ENCODE measurements at places on chromosomes 2 and 18.

GRCh38 chr2:236943841-236944513 is 141.7 kb upstream of the COPS8 start:
- DNase-seq, result no peak

GRCh38 chr2:109290887-109291643 is 162.1 kb downstream of the SH3RF3 start:
- DNase-seq, result no peak

GRCh38 chr18:74436158-74436769 is 20.8 kb downstream of the DIPK1C start:
- DNase-seq, result no peak

DNA sequence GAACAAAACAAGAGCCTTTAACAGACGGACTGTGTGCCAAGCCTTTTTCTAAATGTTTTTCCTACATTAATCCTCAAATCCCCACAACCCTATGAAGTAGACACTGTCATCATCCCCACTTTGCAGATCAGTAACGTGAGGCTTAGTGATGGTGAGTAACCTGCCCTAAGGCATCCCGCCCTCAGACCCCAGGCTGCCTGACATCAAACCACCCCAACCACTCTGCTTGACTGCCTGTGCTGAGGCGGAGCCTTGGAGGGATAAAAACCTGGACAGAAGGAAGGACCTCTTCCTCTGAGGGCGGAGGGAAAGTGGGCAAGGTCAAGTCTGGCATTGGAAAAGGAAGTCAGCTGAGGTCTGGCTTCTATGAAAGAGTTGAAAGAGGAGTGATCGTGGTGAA is 104.6 kb downstream of the SP3 start:
- no peak for DNase-seq

- no peak for DNase-seq
Observed at GRCh38 chr2:44753552-44754285, 187.8 kb upstream of the SIX3 start.

GRCh38 chr2:41600460-41600859 is 447.4 kb upstream of the PKDCC start:
- no peak for DNase-seq

DNA sequence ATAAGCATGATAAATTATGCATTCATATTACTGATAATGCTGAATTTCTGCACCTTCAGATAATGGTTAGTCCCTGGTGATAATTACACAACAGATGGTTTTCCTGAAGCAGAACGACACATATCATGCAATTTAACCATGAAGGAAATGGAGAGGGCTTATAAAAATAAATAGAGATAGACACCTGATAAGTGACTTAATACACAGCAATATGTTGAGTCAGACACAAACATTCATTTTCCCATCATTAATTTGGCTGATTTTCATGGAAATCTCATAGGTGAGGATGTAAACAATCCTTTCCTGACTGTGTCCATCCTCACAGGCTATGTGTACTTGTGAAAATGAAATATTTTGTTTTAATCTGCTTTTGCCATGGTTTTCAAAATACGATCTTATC is 36.9 kb upstream of the DSEL start:
- no peak for DNase-seq

DNA sequence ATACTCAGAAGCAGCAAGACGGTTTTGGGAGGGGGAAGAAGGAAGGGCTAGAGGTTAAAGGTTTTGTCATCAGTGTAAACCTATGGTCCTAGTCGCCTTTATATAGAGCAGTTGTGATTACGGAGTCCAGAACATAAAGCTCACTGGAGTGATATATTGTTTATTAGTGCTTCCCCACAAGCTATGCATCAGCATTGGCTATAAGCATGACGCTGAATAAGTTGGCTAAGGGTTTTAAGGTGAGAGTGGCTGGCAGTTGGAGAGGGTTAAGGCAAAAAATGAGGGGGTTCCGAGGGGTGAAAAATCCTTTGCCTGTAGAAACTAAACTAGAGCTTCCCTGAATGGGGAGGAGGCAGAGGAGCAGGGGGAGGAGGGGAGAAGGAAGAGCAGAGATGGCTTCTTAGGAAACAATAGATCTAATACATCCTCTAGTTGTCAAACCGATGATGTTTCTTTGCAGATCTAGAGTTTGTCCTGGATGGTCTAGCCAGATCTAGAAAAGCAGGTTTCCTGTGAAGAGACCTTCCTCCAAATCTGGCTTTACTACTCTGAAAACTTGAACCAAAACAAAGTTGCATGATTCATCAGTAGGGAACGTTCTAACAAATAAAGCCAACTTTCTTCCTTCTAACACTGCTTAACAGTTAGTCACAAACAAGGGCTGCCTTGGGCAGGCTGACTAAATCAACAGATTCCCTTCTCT is 2.5 kb downstream of the KLF7 start:
- DNase-seq, result no peak

DNA sequence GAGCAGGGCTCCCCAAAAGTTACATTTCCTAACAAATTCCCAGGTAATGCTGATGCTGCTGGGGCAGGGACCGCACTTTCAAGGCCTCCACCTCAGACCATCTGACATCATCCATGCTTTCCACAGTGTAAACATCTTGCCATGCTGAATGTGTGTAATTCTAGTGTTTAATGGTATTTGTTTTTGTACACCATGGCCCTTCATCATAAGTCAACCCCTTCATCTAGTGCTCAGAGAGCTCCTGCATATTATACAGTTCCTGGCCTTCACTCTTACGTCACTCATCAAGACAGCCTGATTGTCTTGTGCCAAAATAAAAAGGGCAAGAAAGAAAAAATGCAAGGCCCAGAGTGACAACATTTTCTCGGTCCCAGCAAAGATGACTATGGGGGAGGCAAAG is 77.5 kb upstream of the ZFP36L2 start:
- DNase-seq, result no peak

- DNase-seq, result no peak
Observed at GRCh38 chr18:31046916-31047315, 4.4 kb upstream of the DSC3 start.

- DNase-seq, result no peak
Observed at GRCh38 chr18:28365411-28365831, 188.5 kb upstream of the CDH2 start.

GRCh38 chr2:45264227-45265225 is 255.3 kb upstream of the SIX2 start:
- DNase-seq, result no peak

GRCh38 chr2:73185965-73186364 is 16.4 kb upstream of the NOTO start:
- DNase-seq, result no peak

GRCh38 chr2:190881598-190882410 is 1.2 kb downstream of the GLS start:
- DNase-seq, result peak; percentile 52

DNA sequence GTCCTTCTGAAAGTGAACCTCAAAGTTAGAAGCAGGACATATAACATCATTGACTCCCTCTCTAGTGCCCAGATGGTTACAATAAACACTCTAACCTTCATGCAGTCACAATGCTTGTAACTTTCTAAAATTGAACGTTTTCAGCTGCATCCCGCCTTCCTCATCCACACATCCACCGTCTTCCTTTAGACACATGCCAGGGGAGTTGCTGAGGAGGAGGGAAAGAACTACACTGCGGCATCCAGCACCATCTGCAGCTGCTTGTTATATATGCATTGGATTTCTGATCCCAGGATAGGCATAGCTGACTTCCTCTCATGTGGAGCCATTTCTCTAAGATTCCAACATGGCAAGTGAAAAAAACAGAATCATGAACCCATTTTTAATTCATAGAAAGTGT is 96.8 kb downstream of the FBXO15 start:
- no peak for DNase-seq
